Kidney epithelial cell (primary cell): ENCODE measurements at places on chromosomes 1 and 21. TPM values are rescaled to one million over a fixed set of nuclear protein-coding genes. Genes with fewer than 3 reads are reported as not detected.

PDZK1IP1 gene
- total RNA-seq: 22.7 and 28.1 TPM in 2 replicates

FALEC gene
- not detected in 2 replicates for total RNA-seq

OLFML2B gene
- total RNA-seq: 3.1 and 5.5 TPM in 2 replicates

CNR2 gene
- total RNA-seq: not detected in 2 replicates

UBE4B gene
- total RNA-seq: 45.0 and 47.1 TPM in 2 replicates

HES2 gene
- 15.9 and 27.8 TPM in 2 replicates for total RNA-seq

TNFSF4 gene
- total RNA-seq: 0.62 and 1.3 TPM in 2 replicates

NPR1 gene
- total RNA-seq: 2.0 and 2.1 TPM in 2 replicates

ADAM30 gene
- not detected in 2 replicates for total RNA-seq

AMPD1 gene
- 0.07 TPM in 1 of 2 replicates, not detected in the other for total RNA-seq

HENMT1 gene
- total RNA-seq: 5.1 and 6.6 TPM in 2 replicates

ARTN gene
- total RNA-seq: 3.9 and 4.7 TPM in 2 replicates

NLRP3 gene
- 1.5 and 2.4 TPM in 2 replicates for total RNA-seq

CD52 gene
- total RNA-seq: 1.2 TPM in 1 of 2 replicates, not detected in the other

CELF3 gene
- total RNA-seq: not detected in 2 replicates

ERVH48-1 gene
- not detected in 2 replicates for total RNA-seq

PLA2G2F gene
- 6.9 and 9.2 TPM in 2 replicates for total RNA-seq

STIL gene
- 4.9 and 5.5 TPM in 2 replicates for total RNA-seq

PPM1J gene
- total RNA-seq: 2.1 and 2.3 TPM in 2 replicates

MPZ gene
- 0.14 and 0.54 TPM in 2 replicates for total RNA-seq

CNKSR1 gene
- total RNA-seq: 15.2 and 16.8 TPM in 2 replicates

PCBP3 gene
- total RNA-seq: 0.55 and 1.3 TPM in 2 replicates

HSPB7 gene
- total RNA-seq: 0.07 TPM in 1 of 2 replicates, not detected in the other

KRTAP12-2 gene
- total RNA-seq: not detected in 2 replicates

ZBTB8A gene
- 7.5 and 9.0 TPM in 2 replicates for total RNA-seq

HES5 gene
- total RNA-seq: 0.71 TPM in 1 of 2 replicates, not detected in the other

EPHA2 gene
- total RNA-seq: 211 and 234 TPM in 2 replicates
